ENCODE measurements at places on chromosomes 1 and 21.

DNA sequence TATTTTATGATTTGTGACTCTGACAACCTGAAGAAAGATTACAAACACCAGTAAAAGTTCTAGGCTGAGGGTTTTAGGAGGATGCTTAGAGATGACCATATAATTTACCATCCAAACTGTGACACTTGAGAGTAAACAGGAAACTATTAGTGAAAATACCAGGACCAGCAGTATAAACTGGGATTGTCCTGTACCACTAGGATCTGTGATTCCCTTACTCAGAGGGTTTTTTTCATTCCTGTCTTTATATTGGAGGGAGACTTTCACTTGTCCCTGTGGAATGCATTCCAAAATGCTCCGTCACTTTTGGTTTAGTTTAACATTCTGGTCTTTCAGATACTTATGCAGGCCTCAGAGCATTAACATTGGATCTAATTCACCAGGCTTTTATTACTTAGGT is 482.9 kb downstream of the PTBP2 start:
- DNase-seq = no peak

DNA sequence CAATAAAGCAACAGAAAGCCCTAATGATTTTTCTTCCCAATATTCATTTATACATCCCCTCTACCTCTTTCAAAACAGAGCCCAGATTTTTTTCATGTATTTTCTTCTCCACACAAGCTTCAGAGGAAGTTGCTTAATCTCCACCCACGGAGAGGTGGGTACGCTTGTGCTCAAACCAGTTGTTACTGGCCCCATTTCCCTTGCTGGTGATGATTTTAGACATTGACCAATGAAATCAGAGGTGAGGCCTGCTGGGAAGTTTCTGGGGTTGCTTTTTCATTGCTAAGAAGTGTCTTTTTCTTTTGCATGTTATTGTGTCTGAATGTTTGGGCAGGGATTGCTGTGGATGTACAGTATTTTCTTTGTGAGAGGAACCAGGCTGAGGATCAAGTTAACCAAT is 448.1 kb upstream of the B3GALT2 start:
- no peak for DNase-seq

GRCh38 chr21:42674351-42674940 is 21.0 kb downstream of the PDE9A start:
- DNase-seq = peak; percentile 89

- no peak for DNase-seq
Measured at GRCh38 chr1:103363008-103363365, 162.5 kb upstream of the RNPC3 start.

DNA sequence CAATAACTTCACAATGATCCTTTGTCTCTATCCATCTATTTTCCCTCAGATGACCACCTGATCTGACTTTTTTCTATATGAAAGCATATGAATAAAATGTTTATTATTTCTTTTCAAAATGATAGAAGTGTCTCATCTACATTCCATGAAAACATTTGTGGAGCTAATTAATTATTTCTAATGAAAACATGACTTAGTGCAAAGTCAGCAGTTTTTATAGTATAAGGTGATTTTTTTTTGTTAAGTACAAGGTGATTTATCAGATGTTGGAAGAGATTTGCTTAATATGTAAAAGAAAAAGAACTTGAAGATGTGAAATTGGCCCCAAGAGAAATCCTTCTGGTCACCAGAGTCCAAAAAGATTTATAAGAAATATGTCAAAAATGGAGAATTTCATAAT is 43.5 kb downstream of the PDPN start:
- DNase-seq = no peak

- DNase-seq = no peak
Measured at GRCh38 chr1:47190509-47190855, 646 bp upstream of the PDZK1IP1 start.
